CD4-positive, alpha-beta T cell treated with Interleukin-21 for 1 hour (primary cell): ENCODE measurements at places on chromosomes 6 and 20.

DNA sequence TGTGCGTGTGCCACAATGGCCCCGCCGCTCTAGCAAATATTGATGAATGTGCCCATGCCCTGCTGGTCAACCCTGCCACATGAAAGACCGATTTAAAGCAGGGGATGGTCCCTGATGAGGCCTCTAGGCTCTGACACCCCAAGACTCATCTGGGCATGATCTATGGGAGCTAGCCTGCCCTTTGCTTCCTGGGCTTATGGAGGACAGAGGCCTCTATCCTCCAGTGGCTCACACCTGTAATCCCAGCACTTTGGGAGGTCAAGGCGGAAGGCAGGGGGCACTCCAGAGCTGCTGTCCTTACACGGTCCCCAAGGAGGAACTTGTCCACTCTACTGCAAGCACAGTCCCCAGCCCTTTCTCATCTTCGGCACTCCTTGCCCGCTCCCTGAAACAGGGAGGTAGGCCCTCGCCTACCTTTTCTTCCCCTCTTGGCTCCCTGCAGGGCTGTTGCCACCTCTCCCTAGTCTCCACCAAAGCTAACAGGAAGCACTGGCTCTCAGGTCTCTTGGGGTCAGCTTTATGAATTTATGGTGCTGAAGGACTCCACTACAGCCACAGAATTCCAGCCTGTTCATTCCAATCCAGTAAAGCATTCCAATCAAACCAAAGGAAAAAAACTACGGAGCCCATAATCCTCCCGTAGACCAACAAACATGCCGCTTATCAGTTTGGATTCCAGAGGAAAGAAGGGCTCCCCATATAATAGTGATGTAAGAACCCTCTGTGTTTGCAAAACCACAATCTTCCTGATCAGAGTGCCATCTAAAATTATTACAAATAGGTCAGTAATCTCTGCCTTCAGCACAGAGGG lies 48.7 kb upstream of the FOXQ1 start:
- DNase-seq, result no peak

DNA sequence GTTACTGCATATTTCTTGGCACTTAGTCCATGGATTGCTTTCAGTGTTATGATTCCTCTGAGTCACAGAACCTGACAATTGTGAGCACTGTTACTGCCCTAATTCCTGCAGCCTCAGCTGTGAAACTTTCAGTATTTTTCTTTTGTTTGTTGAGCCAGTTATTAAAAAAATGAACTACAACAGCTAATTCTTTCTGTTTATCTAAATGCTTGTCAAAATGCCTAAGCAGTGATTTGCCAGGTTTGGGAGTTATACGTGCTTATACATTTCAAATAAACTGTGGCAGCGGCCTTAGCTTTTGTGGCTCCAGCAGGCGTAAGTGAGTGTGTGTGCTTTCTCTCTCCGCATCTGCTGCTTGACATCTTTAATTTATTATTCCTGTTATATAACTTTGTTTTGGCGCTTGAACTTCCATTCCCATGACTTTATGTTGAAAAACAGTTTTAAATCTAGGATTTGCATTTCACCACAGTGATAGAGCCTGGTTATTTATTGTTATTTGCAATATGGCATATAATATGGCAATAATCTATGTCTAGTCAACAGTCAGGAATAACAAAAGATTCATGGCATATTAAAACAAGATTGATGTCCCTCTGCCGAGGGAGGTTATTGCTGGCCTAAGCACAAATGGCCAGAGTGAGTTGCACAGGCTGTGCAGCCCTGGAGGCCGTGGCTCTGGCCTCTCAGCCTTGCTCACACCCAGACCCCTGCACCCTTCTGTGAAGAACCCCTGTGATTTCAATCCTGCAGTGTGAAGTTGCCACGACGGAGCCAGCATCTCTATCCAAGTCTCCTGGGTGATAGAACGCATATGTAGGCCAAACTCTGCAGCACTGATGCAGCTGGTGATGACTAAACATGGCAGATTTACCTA lies 303.4 kb downstream of the THBS2 start:
- DNase-seq, result no peak

GRCh38 chr6:70369332-70369950 lies 43.9 kb upstream of the FAM135A start:
- peak; percentile 67 for DNase-seq

- no peak for DNase-seq
These were observed 154.0 kb upstream of the FLRT3 start for GRCh38 chr20:14491436-14491835.

- DNase-seq, result no peak
These were observed 177.7 kb upstream of the MCHR2 start for GRCh38 chr6:100171533-100172321.

DNA sequence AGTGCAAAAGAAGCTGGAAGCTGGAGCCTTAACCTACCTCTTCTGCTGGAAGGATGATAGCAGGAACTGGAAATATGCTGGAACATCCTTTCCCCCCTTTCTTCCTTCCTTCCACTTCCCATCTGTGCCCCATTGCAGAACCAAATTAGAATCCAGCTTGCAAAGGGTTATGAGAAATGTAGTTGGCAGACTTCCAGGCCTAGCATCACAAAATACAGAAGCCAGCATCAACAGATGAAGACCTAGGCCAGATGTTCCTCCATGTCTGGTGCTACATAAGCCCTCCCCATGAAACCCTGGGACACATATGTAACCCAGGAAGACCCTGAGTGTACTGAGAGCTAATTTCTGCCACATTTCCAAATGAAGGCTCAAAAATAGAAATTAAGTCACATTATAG lies 40.0 kb upstream of the TFAP2B start:
- no peak for DNase-seq

DNA sequence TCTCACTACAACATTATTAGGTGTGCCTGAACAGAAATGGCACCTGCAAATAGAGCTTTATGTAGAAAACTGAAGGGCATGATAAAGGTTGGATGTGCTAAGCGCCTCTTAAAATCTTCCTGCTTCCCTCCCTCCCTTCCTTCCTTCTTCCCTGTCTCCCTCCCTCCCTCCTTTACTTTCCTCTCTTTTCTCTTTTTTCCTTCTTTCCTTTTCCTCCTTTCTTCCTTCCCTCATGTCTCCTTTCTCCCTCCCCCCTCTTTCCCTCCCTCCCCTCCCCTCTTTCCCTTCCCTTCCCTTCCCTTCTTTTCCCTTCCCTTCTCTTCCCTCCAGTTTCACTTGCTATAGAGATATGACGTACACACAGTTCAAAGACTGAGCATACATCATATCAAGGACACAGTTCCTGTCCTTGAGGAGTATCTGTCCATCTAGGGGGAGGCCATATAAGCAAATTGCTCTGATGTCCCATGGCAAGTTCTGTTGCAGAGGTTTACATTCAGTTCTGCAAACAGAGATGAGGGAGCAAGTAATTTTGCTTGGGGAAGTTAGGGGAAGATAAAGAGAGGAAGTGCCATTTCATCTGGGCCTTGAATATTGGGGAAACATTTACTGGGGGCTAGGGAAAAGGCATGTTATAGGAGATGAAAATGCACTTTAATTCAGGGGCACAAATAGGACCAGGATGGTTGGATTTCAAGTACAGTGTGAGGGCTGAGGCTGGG lies 79.0 kb upstream of the EEF1E1 start:
- DNase-seq, result no peak

DNA sequence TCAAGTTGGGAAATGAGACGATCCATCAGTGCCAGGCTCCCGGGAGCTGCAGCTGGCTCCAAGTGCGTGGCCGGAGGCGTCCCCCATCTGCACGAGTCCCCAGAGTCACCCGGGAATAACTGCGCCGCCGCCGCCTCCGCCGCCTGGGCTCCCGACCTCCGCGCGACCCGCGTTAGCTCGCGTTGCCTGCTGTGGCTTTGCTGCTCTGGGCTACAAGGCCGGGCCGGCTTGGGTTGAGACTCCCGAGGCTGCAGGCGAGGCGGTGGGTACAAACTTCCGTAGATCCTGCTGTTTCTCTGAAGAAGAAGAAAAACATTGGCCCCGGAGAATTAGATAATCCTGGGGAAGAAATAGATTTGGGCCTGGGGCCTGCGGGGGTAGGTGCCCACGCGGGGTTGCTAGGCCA lies 7.4 kb upstream of the LAMP5 start:
- DNase-seq, result no peak

DNA sequence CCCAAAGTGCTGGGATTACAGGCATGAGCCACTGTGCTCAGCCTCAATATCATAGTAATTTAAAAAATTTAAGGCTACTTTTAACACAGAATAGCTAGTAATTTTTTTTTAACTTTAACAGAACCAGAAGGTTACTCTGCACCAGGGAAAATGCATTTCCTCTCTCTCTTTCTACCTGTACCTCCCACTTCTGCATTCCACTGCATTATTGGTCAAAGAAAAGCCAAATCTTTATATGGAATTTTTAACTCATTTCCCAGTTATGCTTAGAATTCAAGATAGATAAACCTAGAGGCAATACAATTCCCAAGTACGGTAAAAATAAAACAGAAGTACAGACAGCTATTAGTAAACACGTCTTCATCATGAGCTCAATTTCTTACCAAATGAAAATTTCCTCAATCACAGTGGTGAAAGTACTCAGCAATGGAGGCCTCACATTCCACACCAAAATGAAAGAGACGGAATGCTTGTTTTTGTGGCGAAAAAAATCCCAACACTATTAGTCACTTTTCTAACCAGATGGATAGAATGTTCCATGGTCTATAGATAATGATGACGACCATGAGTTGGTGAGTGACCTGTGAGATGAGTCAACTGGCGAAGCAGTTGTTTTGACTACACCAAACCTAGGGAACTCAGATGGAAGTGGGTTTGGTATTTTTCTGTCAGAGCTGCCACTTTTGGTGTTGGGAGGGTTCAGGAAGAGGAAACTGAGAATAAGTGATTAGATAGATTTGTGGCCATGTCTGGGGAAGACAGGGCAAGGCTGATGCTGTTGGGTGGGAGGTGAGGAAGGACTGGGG lies 104.7 kb upstream of the SGK1 start:
- no peak for DNase-seq

DNA sequence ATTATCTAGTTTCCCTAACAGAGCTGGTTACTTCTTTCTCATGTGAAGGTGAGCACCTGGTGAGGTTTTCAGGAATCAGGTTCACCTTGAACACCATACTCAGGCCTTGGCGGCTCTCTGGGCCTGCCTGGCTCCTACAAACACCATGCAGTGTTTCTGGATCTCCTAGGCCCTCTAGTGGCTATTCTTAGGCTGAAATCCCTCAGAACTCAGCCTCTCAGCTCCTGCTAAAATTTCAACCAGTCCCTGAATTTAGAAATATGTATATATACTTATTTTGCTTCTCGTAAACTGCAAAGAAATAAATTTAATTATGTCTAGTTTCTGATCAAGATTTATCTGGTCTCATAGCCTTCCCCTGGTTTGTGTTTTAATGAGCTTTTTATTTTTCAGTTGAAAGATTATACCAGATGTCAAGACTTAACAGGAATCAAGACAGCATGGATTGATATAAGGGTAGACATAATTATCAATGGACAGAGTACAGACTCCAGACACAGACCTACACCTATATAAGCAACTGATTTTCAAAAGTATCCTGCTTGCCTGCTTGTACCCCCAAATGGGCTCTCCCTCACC lies 55.9 kb downstream of the ANKEF1 start:
- peak; percentile 38 for DNase-seq

- DNase-seq, result no peak
These were observed 13.3 kb upstream of the DST start for GRCh38 chr6:56655996-56656395.

DNA sequence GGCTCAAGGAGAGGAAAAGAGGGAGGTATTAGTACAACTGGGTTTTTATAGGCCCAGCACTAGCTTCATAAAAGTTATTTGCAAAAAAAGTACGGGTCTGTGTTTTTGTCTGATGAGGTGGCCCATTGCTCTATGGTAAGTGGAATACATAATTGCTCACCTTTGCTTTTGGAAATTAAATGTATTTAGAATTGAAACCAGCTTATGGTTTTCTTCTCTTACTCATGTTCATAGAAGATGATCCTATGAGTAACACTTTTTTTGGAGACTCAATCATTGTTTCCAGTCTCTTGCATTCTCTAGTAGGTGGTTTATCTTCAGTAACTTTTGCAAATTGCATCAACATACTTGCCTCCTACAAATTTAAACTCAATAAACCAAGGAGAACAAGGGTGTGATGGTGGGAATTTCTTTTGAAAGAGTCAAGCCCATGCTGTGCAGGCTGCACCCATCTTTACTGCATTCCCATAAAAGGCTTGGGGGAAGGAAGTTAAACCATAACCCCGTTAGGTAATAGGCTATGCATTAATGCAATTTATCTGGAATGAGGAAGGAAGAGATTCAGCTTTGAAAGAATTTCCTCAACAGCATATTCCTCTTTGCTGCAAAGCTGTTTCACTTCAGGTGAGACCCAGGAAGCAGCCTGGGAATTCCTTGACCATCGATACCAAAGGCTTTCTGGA lies 48.5 kb upstream of the EDN1 start:
- no peak for DNase-seq

- no peak for DNase-seq
These were observed 54.7 kb downstream of the TRAF3IP2 start for GRCh38 chr6:111550953-111551352.

GRCh38 chr20:52294106-52294628 lies 102.6 kb upstream of the ZFP64 start:
- DNase-seq, result no peak

DNA sequence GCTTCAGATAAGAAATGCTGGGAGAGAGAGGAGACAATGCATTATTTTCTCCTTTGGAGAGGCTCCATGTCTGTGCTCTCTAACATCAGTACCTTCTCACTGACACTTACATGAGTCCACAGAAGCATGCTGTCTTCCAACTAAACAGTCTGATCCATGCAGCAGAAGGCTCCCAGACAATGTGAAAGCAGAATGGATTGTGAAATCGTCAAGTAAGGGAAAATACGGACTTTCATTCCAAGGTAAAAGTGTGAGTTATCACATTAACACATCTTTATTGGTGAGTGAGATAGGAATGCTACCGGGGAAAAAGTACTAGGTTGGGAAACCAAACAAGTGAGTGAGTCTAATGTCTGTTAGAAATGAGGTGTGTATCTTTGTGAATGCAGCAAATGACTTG lies 167.6 kb upstream of the KCNK16 start:
- DNase-seq, result no peak

- no peak for DNase-seq
These were observed 256.2 kb downstream of the FNDC1 start for GRCh38 chr6:159425421-159425820.

- no peak for DNase-seq
These were observed 500.3 kb upstream of the PTCHD4 start for GRCh38 chr6:48611332-48611731.

DNA sequence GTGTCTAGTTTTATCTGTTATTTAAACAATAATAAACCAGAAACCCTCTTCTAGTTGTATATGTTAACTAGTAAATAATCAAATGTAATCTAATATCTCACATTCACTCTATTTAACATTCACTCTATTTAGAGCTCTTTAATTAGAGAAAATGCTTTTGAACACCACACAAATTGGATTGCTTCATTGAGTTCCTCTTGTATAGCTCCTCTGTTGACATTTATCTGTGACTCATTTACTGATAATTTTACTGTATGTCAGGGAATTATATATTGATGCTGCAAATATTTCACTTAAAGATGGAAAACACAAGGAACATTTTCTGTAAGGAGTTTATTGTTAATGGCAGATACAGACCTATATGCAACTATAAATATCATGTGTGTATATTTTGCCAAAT lies 594.6 kb downstream of the COL12A1 start:
- no peak for DNase-seq

- no peak for DNase-seq
These were observed 1027.3 kb upstream of the CITED2 start for GRCh38 chr6:140401761-140402160.
